HS-5 (cell line): ENCODE measurements at places on chromosomes 5 and 9.
A peak's percentile ranks its signal among the peaks of the same experiment; 100 is the strongest.

DNA sequence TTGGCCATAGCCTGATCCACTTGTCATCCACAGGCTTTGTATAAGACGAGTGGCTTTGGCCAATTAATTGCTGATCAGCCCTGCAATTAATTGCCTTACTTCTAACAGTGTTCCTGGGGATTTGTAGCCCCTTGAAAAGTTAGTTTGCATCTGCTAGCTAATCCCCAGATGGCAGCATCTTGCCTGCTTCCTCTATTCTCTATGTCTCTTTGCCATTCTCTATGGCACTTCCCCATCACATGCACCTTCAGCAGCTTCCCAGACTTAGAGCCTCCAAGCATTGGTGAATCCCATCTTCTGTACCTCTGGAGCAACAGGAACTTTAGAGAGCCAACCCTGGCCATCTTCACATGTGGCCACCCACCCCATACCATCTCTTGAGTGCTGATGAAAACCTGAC, 197.0 kb upstream of the DMAC1 start:
- DNase-seq = no peak

GRCh38 chr9:14451949-14452348, 138.0 kb upstream of the NFIB start:
- no peak for DNase-seq

GRCh38 chr9:93346231-93347112, 105.0 kb upstream of the FAM120A start:
- no peak for DNase-seq

DNA sequence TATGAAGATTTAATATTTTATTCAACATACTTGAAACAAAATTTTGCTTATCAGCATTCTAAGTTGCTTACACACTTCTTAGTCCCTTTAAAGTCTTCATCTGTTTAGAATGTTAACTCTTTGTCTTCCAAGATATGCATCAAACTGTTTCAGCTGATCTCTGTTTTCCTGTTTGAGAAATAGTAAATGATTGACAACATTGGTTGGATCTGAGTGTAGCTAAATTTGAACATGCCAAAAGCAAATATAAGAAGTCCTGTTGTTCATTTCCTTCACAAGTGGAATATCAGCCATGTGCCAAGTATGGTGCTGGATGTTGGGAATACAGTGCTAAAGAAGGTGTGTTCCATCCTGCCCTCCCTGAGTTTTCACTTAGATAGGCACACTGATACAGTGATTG, 430.4 kb downstream of the EBF1 start:
- DNase-seq = no peak

DNA sequence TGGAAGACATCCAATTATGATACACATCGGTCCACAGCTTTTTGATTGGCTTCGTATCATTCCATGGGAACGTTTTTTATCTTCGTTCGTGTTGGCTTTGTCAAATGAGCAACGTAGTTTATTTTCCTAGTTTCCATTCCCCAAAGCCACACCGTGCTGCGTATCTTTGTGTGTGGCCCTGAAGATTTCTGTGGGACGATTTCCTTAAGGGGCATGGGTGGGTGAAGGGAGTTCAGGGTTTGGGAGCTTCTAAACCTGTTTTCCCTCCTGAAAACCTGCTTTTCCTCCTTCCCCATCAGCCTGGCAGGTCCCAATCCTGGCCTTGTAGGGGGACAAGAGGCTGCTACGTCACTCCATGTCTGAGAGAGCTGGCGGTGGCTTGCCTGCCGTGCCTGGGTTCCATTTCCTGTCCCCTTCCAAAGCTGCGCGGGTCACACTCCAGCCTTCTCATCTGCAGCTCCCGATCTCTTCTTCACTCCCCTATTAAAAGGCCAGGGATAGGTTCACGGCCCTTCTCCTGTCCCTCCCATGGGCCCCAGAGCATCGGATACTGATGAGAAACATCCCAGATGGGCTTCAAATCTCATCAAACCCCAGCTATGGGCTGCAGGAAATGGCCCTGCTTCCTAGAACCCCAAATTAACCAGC, 23.5 kb upstream of the ASS1 start:
- no peak for DNase-seq

DNA sequence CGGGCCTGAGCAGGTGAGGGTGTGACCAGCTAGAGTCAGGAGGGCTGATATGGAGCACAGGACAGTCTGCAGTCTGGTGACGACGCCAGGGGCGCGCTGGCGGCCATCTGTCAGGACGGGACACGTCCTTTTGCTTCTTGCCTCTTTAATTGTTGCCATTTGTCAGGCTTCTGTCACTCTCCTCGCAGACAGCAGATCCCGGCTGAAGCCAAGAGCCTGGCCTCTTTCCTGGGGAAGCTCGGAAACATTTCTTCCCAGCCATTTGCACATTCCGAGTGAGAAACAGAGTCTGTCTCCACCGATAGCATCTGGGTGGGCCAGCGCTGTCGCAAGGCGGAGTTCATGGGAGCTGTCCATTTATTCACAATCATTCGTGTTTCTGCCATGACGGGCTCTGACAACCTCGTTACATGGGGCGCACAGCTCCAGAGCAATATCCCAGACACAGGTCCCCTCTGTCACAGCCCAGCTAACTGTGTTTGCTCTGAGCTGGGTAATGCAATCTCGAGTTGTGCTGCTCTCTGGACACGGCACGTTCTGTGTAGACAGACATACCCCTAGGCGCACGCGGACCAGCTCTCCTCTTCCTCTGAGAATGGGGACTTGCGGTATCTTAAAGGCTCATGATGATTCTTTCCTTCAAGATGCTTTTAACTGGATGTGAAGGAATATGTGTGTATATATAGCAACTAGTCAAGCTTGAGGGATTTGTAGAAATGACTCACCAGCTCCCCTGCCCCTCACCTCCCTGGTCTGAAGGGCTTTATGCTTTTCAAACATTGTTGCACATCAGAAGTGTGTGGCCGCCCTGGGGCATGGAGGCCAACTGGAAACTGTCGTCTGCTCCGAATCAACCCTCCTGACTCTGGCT, 105.3 kb upstream of the FCN2 start:
- no peak for DNase-seq

GRCh38 chr9:15927161-15927560, 374.3 kb downstream of the CCDC171 start:
- no peak for DNase-seq

DNA sequence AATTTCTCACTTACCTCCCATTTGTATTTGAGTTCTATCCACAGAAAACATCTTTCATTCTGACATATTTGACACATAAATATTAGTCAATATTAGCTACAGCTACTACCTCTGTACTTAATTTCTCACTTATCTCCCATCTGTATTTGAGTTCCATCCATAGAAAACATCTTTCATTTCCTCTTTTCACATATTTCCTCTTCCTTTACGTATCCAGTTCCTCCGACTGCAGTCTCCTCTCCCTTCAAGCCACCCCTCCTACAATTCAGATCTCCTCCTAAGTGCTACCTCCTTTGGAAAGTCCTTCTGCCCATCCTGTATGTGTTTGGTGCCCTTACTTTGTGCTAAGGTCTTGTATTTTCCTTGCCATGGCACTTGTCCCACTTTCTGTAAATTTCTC, 1.6 kb downstream of the SREK1IP1 start:
- DNase-seq = no peak

GRCh38 chr5:171664489-171664888, 121.1 kb upstream of the SMIM23 start:
- DNase-seq = no peak

GRCh38 chr9:124889006-124889405, 27.1 kb downstream of the ARPC5L start:
- no peak for DNase-seq

- DNase-seq = no peak
These were observed 88.2 kb upstream of the KLF9 start for GRCh38 chr9:70502690-70503089.

GRCh38 chr5:171366645-171367044, 21.0 kb upstream of the NPM1 start:
- DNase-seq = no peak

DNA sequence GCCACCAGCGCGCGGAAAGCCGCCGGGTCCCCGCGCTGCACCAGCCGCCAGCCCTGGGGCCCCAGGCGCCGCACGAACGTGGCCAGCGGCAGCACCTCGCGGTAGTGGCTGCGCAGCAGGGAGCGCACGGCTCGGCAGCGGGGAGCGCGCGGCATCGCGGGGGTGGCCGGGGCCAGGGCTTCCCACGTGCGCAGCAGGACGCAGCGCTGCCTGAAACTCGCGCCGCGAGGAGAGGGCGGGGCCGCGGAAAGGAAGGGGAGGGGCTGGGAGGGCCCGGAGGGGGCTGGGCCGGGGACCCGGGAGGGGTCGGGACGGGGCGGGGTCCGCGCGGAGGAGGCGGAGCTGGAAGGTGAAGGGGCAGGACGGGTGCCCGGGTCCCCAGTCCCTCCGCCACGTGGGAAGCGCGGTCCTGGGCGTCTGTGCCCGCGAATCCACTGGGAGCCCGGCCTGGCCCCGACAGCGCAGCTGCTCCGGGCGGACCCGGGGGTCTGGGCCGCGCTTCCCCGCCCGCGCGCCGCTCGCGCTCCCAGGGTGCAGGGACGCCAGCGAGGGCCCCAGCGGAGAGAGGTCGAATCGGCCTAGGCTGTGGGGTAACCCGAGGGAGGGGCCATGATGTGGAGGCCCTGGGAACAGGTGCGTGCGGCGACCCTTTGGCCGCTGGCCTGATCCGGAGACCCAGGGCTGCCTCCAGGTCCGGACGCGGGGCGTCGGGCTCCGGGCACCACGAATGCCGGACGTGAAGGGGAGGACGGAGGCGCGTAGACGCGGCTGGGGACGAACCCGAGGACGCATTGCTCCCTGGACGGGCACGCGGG, at the start of gene TERT:
Gene TERT (minus strand): TSS at position 234 of the 815 bp plus-strand sequence. CDS start 79 bp downstream, at position 155.
- no peak for DNase-seq

DNA sequence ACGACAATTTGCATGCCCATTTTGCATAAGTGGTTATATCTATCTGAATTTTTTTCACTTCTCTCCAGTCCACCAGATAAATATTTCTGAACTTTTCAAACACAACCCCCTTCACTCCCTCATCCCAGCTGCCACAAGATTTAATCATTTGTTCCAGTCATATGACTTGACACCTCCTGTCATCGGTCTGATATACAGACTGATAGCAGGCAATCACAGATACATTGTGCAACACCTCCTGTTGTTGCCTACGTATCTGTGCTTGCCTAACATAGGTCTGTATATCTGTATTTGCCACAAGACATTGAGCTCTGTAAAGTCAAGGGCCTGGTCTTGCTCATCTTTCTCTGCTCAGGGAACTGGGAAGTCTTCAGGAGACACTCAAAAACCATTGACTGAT, 65.6 kb downstream of the GNA14 start:
- DNase-seq = no peak

- no peak for DNase-seq
These were observed 152.9 kb upstream of the MAP1B start for GRCh38 chr5:71954329-71954728.

GRCh38 chr9:91503673-91504081, 80.0 kb upstream of the NFIL3 start:
- DNase-seq = no peak

DNA sequence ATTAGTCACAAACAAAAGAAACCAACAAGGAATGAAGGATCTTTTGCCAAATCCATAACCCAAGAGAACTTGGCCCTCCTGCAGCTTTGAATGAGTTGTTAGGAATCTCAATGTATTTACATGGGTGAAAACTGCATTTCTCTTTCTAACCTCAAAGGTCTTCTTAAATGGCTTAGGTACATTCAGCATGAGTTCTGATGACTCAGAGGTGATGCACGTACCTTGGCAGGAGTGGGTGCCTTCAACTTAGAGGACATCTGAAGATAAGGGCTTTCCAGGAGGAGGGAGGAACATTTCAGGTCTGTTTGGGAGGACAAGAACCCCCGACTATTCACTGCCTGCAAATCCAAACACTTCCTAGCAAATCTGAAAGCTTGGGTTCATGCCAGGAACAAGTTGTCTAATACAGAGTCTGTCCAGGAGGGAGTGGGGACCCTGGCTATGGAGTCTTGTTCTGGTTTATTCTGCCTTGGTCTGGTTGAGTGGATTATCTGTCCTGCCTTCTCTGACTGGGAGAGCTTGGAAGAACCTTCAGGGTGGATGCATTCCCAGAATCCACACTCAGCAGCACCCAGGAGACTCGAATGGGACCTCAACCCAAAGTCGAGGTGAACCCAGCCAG, 65.7 kb downstream of the IRX2 start:
- DNase-seq = no peak

- no peak for DNase-seq
These were observed 356.4 kb upstream of the GRAMD2B start for GRCh38 chr5:126066836-126067235.

DNA sequence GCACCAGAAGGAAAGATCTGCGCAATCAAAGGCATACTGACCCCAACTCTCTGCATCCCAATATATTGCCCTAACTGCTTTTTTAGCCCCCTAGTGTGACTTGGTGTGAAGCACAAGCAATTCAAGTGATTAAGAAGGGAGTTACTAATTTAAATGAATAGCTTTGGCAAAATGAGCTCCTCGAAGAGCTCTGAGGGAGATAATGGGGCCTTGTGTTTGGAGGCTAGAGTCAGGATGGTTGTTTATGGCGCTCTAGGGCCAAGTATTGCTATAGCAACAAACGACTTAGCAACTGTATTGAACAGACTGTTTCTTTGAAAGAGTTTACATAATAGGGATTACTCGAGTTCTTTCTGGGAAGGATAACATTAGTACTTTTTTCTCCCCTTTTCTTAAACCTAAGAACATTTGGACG, 11.5 kb upstream of the C5orf58 start:
- no peak for DNase-seq

GRCh38 chr5:167837127-167837526, 454.3 kb upstream of the WWC1 start:
- no peak for DNase-seq

- no peak for DNase-seq
These were observed 288.4 kb downstream of the CD180 start for GRCh38 chr5:66908230-66908629.

GRCh38 chr9:100505564-100506159, 32.7 kb downstream of the TMEFF1 start:
- no peak for DNase-seq

GRCh38 chr5:77302653-77303052, 92.2 kb downstream of the PDE8B start:
- DNase-seq = no peak

DNA sequence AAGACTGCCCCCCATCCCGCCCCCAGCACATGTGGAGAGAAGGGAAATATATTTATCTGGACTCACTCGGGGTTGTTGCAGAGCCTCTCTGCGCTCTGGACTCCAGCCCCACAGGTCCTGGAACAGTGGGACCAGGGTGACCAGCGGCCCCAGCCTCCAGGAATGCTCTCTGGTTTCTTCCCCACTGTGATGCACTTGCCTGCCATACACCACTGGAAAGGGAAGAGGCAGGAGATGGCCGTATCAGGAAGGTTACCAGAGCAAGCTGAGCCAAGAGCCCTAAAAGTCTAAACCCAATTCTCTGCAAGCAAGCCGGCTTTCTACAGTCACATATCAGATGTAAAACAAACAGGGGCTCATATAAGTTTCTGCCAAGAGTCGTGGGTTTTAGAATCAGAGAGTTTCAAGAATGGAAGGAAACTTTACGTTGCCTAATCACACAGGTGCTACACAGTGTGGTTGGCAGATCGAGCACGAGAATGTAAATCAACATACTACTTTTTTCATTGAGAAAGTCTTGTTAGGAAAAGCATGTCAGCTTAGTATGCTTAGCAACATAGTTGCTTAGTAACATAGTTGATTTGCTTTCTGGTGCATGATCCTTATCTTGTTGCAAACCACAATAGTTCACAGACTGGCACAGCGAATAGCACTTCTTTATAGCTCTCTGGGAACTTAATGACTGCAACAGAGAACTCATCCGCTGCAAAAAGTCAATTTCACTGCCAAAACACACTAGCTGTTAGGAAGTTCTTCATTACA, 201.2 kb downstream of the TARS1 start:
- no peak for DNase-seq

GRCh38 chr5:171387970-171388815, 544 bp downstream of the NPM1 start:
- DNase-seq = peak; percentile 46
